ENCODE measurements at places on chromosomes 11 and 22.

DNA sequence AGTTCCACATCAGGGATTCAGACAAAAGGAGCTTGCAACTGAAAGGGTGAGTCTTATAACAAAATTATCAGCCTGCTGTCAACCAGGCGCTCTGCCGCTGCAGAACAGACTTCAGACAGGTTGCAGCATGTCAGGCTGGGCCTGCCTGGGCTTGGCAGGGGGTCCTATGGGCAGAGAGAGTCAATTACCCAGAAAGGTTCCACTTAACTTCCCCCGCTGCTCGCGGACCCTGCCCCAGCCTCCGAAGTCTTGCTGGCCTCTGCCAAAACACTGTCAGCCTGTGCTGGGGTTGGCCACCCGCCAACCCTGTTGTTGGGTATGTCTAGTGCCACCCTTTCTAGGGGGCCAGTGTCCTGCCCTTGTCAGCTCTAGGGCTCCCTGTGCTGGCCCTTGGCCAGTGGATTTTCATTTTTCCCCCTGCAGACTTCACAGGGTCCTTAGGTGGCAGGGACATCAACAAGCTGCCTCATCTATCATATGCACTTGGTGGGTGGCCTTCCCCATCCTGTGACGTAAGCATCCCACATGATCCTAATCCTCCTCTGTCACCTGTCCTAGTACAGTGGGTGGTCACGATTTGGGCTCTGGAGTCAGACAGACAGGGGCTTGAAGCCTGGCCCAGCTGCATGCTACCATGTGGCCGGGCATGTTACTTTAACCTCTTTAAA, 166.5 kb upstream of the CADM1 start:
- no peak for DNase-seq

GRCh38 chr11:77039491-77040400, 5.5 kb downstream of the B3GNT6 start:
- no peak for DNase-seq

DNA sequence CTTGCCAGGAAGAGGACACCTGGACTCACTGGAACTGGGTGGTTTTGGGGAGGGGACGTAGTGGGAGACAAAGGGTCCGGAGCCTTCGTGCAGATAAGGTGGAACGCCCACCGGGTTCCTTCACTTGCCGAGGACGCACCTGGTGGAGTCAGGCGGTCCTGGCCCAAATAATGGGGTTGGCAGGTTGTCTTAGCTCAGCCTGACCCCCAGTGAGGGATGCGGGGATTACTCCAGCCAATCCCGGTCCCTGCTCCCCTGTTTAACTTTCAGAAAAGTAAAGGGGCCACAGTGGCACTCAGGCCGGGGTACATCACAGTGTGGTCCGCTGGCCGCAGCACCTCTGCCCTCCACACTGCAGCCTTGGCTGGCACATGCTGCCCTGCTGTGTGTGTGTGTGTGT, 18.0 kb downstream of the A4GALT start:
- DNase-seq = no peak

- DNase-seq = no peak
Measured at GRCh38 chr11:111659201-111660115, 57.2 kb downstream of the SIK2 start.

DNA sequence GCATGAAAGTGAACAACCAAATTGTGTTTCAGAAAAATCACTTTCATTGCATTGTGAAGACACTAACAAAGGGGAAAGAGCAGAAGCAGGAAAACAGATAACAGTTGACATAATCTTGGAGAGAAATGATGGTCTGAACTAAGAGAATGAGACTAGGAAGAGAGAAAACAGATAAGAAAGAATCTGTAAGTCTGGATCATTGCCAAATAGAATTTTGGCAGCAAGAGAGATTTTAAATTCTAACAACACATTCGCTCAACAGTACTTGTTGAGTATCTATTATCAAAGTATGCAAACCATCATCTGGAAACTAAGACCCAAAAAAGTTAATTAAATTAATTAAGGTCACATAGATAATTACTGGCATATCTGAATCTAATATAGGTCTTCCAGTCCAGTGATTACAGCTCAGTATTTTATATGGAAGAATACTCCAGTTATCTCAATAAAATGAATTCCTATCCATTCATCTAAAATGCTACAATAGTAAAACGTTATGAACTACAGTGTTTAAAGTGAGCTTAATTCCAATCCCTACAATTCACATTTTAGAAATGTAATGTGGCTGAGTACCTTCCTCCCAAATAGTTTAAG, 166.7 kb upstream of the FAT3 start:
- DNase-seq = no peak

- peak; percentile 31 for DNase-seq
Measured at GRCh38 chr11:76916712-76917111, 56.0 kb downstream of the ACER3 start.

- DNase-seq = no peak
Measured at GRCh38 chr11:96257972-96258934, 84.7 kb downstream of the MAML2 start.

- no peak for DNase-seq
Measured at GRCh38 chr11:36110668-36111410, 167.0 kb downstream of the LDLRAD3 start.

DNA sequence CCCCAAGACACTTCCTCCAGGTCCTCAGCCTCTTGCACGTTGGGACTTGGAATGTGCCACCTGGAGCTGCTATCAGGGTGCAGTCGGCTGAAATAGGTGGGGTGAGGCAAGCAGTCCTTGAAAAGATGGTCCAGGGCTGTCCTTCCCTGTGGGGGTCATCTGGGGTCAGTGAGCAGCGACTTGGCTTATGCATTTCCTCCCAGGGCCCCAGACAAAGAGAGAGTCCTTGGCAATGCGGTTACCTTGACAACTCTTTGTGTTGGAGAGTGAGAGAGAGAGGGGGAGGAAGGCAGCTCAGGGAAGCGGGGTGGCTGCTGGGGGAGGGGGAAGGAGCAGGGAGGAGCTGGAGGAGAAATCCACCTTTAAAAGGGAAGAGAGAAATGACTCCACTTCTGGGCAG, 93.8 kb downstream of the MIAT start:
- no peak for DNase-seq

DNA sequence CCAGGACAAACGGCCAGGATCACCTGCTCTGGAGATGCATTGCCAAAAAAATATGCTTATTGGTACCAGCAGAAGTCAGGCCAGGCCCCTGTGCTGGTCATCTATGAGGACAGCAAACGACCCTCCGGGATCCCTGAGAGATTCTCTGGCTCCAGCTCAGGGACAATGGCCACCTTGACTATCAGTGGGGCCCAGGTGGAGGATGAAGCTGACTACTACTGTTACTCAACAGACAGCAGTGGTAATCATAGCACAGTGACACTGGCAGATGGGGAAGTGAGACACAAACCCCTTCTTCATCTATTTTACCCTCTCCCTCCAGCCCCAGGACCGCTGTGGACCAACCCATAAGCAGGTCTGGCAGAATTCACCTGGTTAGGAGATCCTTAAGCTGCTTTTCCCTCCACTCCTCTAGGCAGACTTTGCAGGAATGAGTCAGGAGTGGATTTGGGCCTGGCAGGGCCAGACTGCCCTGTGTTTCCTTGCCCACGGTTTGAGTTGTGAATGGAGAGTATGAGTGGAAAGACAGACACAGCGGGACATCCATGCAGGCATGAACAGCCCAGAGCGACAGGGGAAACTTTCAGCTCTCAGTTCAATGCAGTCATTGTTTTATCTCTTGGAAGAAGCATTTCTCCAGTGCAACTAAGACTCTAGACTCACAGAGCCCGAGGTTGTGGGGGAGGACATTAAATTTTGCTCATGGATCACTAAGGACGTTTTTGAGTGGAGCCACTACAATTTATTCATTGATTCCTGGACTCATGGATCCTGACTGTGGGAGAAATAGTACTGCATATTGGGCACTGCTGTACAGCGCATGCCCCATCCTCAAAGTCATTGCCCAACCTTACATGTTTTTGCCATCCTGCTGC, 75.3 kb upstream of the IGLL5 start:
- DNase-seq = no peak

DNA sequence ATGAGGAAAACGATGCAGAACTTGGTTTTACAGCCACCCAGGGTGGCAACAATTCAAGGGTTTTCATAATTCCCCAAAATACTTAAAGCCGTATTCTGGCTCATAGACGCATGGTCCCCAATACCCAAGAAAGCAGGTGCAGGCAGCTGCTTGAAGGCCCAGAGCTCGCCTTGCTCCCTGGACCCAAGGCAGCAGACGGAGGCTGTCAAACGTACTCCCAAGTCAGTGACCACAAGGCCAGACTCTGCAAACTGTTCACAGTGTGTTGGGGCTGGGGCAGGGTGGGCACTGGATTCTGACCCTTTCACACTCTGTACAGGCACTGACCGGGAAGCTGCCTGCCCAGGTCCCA, 21.5 kb downstream of the TMEM184B start:
- DNase-seq = no peak

DNA sequence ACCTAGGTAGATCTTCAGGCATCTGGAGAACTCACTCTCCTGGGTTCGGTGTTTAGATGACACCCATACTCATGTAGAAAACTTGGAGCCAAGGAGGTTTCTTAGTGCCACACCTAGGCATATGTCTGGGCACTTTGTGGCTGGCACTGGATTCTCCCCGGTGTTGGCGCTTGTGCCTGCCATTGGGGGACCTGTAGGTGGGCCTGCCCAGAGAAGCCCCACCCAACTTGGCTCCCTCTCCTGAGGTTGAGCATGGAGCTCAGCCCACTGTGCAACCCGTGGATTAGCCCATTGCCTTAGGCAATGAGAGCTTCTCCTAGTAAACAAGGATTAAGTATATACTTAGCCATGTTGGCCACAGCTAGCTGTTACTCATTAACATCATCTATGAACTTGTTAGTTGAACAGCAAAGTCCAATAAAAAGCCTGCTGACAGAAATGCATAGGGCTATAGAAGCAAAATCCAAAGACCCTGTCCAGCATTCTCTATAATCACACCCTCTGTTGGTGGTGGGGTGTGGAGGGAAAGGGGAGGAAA, 335.5 kb upstream of the CHORDC1 start:
- DNase-seq = no peak

GRCh38 chr11:72683782-72684200, 9.6 kb upstream of the PDE2A start:
- DNase-seq = peak; percentile 83

DNA sequence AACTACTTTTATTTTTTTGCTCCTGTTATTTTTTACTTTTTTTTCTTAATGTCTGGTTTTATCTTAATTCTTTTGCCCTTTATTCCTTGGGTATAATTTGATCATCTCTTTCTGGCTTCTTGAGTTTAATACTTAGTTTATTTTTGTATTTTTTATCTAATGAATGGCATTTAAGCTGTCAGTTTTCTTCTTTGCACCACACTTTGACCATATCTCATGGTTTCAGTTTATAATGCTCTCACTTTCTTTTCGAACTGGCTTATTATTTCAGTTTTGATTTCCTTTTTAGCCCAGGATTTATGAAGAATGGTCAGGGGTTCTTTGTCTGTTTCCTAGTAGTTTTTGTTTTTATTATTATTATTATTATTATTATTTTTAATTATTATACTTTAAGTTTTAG, 48.3 kb downstream of the QSER1 start:
- DNase-seq = no peak

DNA sequence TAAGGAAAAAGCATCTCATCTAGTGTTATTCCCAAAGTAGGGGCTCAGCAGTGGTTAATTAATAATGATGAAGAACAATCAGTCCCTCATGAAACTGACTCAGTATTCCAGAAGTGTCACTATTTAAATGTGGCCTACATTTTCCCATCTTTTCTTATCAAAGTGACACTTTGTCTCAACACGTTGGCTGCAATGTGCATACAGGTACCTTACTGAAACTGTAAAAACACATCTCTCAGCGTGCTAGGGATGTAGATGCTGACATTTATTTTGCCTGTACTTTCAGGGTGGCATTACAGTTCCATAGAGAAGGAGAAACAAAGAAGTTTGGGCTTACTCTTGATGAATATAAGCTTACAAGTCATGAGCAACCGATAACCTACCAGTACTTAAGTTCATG, 58.3 kb upstream of the FAT3 start:
- DNase-seq = no peak

GRCh38 chr11:94201004-94201465, 72.4 kb downstream of the PANX1 start:
- DNase-seq = peak; percentile 13

- no peak for DNase-seq
Measured at GRCh38 chr22:17269224-17269606, 50.0 kb upstream of the ADA2 start.

- DNase-seq = no peak
Measured at GRCh38 chr11:532527-532985, 2.8 kb downstream of the HRAS start.

GRCh38 chr11:100562128-100562527, 125.0 kb upstream of the ARHGAP42 start:
- DNase-seq = no peak

GRCh38 chr11:2688381-2689231, 11.2 kb downstream of the KCNQ1OT1 start:
- no peak for DNase-seq

DNA sequence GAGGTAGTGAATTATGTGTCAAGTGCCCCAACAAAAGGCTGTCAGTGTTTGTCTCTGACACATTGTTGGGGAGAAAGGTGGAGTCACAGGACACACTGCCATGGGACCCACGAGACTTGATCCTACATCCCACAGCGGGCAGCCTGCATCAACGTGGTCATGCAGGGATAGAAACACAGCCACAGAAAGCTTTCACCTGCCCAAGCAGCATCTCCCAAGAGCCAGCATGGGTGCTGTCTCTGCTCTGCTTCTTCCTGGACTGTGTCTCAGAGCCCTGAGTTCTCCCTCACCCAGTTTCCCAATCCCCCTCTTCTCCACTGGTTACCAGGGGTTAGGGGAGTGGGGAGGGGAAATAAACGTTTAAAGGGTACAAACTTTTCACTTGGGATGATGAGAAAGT, 97.2 kb downstream of the VPREB1 start:
- DNase-seq = no peak

DNA sequence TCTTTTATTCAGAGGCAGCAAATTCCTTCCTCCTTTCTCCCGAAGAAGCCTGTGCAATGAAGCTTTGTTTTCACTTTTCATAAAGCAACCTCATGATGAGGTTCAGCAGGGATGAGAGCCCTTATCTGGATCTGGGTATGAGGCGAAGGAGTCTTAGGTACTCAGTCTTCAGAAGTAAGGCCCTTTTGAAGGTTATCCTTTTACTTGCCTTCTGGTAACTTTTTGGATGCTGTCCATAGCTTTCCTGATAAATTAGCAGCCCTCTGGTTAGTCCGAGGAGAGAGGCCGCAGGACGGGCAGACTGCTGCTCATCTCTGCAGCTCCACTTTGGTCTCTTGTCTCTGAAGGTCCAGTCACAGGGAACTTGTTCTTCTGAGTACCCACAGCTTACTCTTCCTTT, 1.1 kb downstream of the TRIM22 start:
- DNase-seq = no peak

DNA sequence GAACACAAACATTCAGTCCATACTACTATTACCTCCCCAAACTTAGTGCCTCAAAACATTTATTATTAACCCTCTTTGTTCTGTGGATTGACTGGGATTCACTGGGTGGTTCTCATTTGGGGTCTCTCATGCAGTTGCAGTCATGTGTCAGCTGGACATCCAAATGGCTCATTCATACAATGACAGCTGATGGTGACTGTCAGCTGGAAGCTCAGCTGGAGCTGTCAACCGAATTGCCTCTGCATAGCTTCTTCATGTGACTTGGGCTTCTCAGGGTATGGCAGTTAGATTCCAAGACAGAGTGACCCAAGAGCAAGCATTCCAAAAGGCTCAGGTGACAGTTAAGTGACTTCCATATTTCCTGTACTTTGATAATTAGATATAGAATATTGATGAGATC, 85.2 kb downstream of the CCDC34 start:
- DNase-seq = no peak
